ENCODE measurements at places on chromosomes 3 and 15.

GRCh38 chr3:132079147-132079546 lies 44.3 kb upstream of the CPNE4 start:
- DNase-seq: no peak

DNA sequence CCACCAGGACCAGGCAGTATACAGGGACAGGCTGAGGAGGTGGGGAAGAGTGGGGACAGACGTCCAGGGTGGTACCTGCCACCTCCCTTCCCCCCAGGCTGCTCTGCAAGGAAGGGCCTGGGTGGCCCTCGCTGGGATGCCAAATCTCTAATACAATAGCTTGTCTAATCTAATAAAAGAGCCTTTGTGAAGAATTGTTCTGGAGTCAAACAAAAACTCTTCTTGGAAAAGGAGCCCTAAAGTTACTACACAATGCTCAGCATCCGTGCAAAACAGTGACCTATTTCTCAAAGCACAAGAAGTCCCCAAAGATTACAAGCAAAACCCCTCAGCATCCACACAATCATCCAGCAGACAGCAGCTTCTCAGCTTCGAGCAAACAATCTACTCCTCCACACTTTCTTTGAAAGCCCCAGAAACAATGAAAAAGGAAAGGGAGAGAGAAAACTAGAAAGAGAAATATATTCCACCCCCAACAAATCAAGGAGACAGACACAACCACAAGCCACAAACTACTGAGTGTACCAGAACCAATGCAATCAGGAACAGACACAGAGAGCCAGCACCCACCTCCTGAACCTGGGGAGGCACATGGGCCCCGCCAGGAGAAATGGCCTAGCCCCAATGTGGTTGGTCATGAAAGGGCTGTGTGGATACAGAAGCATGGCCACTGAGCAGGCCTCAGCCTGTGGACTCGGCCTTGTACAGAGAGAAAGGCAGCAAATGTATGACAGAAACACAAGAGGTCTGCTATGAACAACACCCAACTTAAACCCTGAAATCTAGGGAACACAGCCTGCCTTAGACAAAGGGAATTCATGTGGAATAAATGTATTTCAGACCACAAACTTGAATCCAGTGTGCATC lies 177.1 kb upstream of the CHRNA7 start:
- DNase-seq: no peak

DNA sequence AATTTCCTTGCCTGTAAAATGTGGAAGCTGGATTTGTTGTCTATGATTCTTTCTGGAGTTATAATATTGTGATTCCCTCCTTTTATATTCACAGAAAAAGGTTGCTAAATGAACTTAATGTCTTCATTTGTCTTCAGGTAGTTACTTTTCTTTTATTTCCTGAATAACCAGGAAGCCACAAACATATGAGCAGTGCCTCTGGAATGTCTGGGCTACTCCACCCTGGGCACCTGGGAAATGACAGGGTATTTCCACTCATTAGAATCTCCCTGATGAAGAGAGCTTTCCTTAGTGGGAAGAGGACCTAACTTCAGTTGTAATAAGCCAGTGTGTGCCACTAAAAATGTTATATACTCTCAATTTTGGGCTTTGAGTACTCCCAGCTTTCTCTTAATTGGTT lies 3.8 kb upstream of the SLMAP start:
- DNase-seq: no peak

GRCh38 chr3:45179163-45179562 lies 33.0 kb upstream of the CDCP1 start:
- no peak for DNase-seq

- no peak for DNase-seq
Measured at GRCh38 chr3:137035631-137036030, 77.8 kb downstream of the IL20RB start.

DNA sequence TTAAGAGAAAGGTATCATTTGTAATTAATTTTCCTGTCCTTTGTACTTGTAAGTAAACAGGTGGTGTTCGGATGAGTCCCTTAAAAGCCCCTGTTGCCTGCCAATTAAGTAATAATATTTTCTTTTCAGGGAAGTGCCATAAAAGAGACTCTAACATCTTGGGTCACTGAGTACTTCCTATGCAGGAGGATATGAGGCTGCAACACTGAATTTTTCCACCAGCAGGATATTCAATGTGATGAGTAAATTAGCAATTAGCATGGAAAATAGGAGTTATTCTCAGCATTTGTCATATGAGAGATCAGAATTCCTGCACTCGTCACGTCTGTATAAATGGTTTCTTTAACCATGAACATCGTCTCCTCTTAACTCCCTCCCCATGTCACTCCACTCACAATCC lies 45.4 kb downstream of the WWTR1 start:
- no peak for DNase-seq

GRCh38 chr15:42736178-42736792 lies 643 bp downstream of the CDAN1 start:
- no peak for DNase-seq

GRCh38 chr15:70064441-70064840 lies 33.3 kb downstream of the TLE3 start:
- DNase-seq: no peak

- no peak for DNase-seq
Measured at GRCh38 chr15:38547255-38547997, 17.2 kb downstream of the RASGRP1 start.

DNA sequence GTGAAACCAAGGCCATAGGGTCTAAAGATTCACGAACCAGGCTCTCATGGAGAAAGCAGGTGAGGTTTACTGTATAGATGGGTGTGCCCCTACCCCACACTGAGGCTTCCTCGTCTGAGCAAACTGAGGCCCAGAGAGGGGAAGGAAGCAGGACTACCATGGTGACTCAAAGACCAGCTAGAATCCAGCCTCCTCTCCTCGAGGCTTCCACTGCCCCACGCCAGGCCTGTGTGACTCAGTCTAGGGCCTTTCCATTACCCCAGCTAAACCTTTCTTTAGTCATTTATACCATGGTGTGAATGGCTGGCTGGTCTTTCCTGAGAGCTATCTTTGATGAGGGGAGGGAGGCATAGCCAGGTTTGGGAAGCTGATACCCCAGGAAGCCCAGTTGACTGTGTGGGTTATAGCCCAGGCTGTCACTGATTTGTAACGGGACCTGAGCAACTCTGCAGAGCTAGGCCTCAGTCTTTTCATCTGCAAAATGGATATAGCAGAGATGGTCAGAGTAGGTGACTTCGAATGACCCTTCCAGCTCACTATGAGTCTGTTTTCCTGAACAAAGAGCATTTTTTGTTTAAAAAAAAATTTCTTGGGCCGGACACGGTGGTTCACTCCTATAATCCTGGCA lies 3.0 kb upstream of the RHO start:
- no peak for DNase-seq

- no peak for DNase-seq
Measured at GRCh38 chr3:16028604-16029003, 145.9 kb upstream of the GALNT15 start.

- no peak for DNase-seq
Measured at GRCh38 chr15:72147418-72147817, 29.2 kb downstream of the SENP8 start.

GRCh38 chr3:49422379-49423248 lies at the start of gene AMT:
TSS of gene AMT (minus strand) at chr3:49422473. CDS start at chr3:49422450, 23 bp downstream.
- no peak for DNase-seq

DNA sequence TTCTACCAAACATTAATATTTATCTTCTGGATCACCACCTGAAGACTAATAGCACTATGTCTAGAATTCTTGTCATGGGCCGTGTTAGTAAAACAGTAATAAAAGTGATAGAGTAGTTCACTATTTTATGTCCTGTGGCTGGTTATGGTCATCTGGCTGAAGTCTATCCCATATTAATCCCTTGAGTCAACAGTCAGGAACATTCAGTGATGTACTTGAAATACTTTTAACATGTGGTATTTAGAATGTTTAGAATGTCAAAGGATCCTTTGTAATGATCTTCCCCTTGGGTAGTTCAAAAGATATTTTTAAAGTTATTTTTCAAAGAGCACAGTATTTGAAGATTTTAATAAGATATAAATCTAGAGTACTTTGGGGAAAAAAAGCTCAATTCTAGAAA lies 117.0 kb downstream of the MBNL1 start:
- DNase-seq: no peak

- no peak for DNase-seq
Measured at GRCh38 chr3:67897351-67898336, 243.2 kb upstream of the SUCLG2 start.

DNA sequence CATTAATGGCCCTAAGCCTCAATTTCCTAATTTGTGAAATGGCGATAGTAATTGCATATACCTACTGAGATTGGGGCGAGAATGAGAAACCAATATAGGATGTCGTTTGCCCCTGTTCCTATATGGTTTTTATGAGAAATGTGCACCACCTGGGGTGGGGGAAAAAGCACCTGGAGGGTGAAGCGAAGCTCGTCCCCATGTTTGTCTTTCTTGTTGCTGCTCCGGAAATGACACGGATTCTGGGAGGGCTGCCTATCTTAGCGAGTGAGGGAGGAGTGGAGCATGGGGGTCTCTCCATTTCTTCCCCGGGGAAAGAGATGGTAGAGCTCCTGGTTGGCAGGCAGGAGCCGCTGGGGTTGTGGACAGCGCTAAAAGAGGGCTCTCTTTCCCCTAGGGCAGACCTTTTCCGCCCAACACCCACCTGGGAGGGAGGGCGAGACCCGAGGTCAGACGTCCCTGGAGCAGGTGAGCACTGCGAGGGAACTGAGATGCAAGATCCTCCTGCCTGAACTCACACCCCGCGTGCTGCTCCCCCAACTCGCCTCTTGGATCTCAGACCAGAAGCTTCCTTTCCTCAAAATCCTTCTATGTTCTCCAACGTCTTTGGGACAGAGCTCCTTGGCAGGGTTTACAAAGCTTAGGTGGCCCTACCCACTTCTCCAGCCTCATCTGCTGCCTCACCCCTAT lies 5.6 kb upstream of the BAHD1 start:
- DNase-seq: no peak

DNA sequence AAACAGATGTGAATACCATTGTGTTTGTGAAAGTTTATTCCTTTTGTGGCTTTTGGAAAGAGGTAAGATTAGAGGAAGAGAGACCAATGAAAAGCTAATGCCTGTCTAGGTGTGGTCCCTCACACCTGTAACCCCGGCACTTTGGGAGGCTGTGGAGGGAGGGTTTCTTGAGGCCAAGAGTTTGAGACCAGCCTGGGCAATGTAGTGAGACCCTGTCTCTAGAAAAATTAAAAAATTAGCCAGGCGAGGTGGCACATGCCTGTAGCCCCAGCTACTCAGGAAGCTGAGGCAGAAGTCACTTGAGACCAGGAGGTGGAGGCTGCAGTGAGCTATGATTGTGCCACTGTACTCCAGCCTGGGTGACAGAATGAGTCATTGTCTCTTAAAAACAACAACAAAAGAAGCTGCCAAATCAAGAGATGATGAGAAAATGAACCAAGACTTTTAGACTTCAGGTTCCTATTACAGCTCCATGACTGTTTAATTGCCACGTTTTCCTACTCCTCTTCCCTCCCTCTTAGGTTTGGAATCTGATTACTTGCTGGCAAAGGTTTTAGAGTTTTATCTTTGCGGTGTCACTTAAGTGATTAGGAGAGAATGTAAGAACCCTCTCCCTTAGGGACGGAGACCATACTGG lies 68.7 kb downstream of the CGNL1 start:
- no peak for DNase-seq

GRCh38 chr3:65146179-65146578 lies 458.4 kb upstream of the ADAMTS9 start:
- DNase-seq: no peak

- no peak for DNase-seq
Measured at GRCh38 chr15:89026167-89026566, 62.1 kb upstream of the ABHD2 start.

GRCh38 chr3:183529717-183530116 lies 25.8 kb downstream of the KLHL6 start:
- no peak for DNase-seq

GRCh38 chr15:43317566-43318184 lies 12.7 kb downstream of the LCMT2 start:
- DNase-seq: no peak

GRCh38 chr3:133799794-133800585 lies 5.6 kb upstream of the SRPRB start:
- DNase-seq: no peak

DNA sequence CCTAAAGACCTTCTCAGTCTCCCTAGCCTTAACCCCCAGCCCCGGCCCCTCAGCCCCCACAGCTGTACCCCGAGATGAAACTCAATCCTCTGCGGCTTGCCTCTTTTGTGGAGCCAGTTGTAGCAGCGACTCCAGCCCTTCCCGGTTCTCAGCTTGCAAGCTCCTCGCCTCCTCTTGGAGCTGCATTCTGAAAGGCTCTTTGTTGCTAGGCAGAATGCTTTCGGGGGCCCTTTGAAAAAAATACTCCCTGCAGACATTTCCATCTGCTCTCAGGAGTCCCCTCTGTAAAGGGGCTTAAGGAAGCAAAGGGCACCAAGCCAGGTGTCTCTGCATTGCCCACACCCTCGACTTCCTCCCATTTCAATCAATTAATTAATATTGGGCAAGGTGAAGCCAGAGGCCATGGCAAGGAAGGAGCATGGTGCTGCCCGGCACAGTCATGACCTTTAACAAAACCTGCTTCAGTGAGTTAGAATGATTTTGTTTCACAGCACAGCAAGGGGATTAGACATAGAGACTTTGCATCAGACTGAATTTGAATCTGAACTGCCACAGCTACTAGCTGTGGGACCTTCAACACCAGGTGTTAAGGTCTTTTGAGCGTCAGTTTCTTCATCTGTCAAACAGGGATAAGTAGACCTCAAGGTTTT lies 65.5 kb downstream of the SRGAP3 start:
- no peak for DNase-seq

DNA sequence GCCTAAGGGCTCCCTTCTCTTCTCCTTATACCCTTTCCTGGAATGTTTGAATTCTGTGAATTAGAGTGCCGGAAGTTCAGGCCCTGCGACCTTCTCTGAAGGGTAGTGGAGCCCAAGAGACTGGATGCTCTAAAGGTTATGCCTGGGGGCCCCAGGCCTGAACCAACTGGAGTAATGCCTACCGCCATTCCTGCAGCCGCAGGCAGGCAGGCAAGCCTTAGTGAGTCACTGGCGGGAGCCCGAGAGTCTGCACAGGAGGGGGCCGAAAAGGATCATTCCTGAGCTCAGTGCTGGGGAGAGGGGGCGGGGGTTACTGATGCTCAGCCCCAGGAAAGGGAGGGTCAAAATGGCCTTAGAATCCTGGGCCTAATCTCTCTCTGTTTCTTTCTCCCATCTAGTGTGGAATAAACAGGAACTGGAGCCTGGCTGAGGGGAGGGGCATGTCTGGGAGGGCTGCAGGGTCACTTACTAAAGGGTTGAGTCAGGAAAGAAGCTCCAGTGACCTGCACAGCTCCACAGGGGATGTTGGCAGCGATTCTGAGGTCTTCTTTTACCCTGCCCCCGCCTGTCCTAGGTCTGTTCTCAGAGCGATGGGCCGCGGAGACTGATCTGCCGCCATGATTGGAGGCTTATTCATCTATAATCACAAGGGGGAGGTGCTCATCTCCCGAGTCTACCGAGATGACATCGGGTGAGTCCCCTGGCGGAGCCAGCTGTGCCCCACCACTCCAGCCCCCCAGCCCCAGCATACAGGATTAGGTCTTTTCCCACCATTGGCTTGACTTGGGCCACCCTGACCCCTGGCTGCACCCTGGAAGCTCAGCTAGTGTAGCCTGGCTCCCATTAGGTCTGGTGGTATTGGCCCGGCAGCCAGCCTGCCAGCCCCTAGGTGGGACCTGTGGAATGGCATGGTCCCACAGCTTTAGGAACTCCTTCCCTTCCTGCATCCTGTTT lies 2.0 kb downstream of the AP2M1 start:
- no peak for DNase-seq
